ENCODE measurements at places on chromosomes 5 and 9.

DNA sequence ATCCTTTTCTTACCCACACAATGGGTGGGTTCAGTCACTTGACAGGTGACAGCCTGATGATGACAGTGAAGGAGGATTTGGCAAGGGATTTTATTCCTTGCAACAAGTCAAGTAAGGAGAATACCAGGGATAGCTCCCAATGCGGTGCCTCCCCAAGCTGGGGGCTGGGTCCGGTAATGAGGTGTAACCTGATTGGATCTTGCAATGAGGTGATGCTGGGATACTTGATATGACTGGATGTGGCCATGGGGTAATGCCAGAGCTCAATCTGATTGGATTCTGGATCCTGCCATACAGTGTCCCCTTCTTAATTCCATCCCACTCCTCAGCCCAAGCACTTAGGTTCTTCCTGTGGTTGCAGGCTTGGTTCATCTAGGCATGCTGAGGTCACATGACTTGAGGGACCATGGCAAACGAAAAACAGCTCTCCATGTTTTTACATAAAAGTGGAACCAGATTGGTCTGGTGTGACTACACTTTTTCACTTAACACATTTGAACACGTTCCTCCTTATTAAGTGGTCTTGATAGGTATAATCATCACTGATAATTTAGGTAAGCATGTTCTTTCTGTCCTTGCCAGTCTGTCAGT, 181.1 kb downstream of the PDZD2 start:
- DNase-seq = no peak

DNA sequence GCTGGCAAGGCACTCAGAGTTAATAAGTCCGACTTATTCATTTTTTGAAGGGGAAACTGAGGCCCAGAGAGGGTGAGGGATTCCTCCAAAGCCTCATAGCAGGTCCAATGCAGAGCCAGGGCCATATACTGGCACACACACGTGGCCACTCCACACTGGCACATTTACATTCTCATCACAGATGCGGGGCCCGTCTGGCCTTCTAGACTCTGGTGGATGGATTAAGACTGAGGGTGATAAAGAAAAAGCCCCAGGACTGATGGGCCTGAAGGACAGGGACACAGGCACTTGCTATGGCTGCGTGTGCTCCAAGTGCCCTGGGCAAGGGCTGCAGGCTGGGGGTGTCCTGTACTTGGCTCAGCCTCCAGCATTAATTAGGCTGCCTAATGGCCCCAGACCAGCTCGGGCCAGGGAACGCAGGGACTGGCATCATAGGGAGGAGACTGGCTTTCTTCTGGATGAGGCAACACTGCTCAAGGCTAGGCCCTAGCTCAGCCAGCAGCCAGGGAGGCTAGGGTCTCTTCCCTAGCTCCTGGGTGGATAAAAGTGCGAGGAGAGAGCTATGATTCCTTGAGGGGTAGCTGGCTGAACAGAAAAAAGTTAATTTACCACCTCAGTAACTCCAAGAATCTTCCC, 28.5 kb upstream of the CSF1R start:
- DNase-seq = no peak

- DNase-seq = no peak
Observed at GRCh38 chr9:114883709-114884108, 46.7 kb downstream of the TNFSF8 start.

- DNase-seq = no peak
Observed at GRCh38 chr5:173408946-173409345, 80.7 kb upstream of the STC2 start.

- DNase-seq = no peak
Observed at GRCh38 chr5:16787278-16787677, 148.8 kb downstream of the MYO10 start.

DNA sequence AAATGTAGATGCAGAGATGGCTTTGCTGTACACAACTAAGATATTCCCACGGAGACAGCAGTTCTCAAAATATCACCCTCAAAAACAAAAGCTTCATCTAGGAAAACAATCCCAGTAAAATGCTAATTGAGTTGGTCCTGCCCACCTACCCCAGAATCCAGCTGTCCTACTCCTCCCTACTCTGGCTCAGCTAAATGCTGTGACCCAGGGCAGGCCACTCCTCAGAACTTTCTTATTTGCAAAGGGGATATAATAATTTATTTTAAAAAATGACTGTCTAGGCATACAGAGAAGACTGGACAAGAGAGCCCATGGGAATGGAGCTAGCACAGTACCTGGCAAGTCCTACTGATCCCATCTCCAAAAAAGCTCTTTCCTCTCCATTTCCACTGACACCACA, 162.3 kb downstream of the CRB2 start:
- no peak for DNase-seq

- no peak for DNase-seq
Observed at GRCh38 chr5:149885513-149885912, 59.1 kb downstream of the PDE6A start.

- no peak for DNase-seq
Observed at GRCh38 chr9:133990366-133991213, 1.5 kb downstream of the VAV2 start.

Measured in NCI-H1930 (cell line).